ENCODE measurements at places on chromosomes 11 and 22.

DNA sequence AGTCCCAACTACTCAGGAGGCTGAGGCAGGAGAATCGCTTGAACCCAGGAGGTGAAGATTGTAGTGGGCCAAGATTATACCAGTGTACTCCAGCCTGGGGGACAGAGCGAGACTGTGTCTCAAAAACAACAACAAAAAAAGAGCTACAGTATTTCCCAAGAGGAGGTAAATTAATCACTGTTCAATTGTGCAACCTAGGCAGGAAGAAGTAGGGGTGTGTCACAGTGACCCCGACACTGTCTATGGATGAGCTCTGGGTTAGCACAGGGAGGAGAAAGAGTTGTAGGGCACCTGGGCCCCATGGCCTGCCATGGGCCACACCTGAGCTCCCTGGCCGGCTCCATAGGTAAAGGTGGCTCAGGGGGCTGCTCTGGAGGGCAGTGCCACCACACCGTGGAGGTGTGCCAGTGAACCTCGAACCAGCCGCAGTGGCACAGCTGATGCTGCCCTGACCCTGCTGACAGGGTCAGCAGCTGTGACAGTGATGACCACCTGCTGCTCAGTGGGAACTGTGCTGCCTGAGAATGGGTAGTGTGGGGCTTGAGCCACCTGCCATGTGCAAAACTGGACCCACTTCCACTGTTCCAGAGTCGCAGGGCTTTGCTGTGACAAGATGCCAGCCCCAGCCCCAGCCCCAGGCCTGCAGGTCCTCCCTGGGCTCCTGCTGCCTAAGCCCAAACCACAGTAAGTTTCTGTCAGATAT is 84.0 kb upstream of the PITPNB start:
- DNase-seq, result peak; percentile 37

DNA sequence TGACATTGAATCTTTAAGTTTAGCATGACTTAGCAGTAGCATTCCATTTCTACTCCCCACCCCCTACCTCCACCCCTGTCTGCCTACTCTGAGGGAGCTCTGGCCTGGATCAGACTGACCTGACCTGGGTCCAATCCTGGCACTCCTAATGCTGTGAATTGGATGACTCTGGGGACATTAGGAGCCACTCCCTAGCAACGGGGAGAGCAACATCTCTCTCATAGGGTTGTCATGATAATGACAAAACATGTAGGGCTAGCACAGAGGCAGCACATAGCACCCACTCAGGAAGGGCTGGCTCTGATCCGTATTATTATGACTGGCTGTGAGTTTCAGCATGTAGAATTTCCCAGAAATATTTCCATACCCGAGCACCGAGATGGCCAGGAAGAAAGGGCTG is 40.5 kb downstream of the CABIN1 start:
- DNase-seq, result peak; percentile 46

DNA sequence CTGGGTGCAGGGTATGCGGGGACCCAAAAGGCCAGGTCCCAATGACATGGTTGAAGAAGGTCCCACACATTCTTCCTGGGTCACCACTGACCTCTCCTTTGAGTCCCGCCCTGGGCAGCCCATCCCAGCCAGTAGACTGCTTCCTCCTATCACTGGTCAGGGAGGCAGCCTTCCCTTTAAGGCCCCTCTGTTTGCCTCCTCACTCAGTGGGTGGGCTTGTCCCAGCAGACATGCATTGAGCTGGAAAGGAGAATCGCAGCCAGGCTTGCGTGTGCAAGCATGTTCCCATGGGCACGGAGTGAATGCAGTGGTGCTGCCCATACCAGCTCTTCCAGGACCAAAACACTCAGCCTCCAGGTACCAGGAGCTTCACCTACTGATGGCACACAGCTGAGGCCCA is 162.4 kb upstream of the SYT13 start:
- no peak for DNase-seq

DNA sequence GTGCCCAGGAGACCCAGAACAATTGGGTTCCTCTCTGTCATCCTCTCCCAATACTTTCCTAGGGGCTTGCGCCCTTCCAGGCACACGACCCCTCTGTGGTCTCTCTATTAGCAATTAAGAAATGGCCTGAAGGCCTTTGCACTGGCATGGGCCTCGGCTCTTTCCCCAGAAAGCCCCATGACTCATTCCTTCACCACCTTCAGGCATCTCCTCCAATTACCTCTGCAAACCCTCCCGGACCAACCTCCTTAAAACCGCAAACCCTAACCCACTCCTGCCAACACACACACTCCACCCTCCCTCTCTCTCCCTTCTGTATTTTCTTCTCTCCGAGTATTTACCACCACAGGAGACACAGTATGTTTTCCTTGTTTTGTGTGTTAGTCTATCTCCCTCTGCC is 36.7 kb downstream of the LARGE1 start:
- no peak for DNase-seq

GRCh38 chr11:108931168-108931567 is 266.3 kb downstream of the DDX10 start:
- no peak for DNase-seq

GRCh38 chr22:19766511-19767426 is 6.2 kb downstream of the TBX1 start:
- DNase-seq, result no peak

DNA sequence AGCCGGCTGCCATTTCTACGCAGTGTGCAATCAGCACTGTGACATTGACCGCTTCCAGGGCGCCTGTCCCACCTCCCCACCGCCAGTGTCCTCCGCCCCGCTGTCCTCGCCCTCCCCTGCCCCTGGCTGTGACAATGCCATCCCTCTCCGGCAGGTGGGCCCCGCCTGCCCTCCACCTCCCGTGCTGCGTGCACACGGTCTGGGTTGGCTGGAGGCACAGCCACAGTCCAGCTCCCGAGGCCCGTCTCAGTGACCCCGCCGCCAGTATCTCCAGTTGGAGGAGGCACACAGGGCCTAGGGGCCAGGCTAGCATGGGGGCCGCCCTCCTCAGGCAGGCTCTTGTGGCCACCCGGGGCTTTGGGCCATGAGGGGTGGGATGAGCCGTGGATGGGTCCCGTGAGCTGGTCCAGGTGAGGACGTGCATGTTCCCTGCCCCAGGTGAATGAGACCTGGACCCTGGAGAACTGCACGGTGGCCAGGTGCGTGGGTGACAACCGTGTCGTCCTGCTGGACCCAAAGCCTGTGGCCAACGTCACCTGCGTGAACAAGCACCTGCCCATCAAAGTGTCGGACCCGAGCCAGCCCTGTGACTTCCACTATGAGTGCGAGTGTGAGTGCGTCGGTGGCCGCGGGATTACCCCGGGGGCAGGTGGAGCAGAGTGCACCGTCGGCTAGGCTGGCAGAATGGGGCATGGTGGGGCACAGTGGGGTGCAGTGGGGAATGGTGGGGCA is 29.7 kb downstream of the MUC5B start:
- DNase-seq, result no peak

GRCh38 chr22:29257751-29258181 is 10.0 kb downstream of the RHBDD3 start:
- DNase-seq, result no peak

GRCh38 chr11:35803115-35803514 is 140.5 kb downstream of the TRIM44 start:
- DNase-seq, result no peak

DNA sequence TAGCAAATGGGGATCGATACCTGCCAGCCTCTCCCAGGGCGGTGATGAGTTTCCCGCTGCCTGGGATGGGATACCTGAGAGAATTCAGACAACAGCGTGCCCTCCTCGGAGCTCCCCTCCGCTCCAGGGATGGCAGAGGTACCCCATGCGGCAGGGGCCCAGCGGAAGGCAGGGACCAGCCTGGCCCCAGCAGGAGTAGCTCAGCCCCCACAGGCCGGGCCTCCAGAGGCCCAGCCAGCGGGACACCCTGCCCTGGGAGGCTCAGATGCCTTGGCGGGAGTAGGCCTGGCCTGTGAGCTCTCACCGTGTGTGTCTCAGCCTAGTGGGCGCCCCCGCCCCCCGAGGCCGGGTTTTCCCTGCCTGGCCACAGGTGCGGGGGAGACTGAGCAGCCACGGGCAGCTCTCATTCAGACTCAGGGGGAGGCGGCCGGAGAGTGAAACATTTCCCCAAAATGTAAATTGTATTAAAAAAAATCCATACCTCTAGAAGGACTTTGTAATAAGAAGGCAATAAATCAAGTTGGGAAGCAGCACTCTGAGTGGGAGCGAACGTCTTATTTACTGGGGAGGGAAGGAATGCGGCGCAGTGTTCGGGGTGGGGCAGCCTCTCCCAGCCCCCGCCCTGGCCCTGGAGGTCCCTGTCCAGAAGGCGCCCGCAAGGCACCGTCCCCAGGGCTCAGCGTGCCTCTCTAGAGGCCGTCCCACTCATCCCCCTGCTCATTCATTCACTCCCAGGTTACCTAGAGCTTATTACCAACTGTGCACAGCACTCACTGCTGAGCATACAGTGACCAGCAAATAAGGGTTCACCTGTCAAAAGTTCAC is 888.0 kb downstream of the BRD1 start:
- no peak for DNase-seq

- peak; percentile 70 for DNase-seq
Measured at GRCh38 chr11:113994077-113994954, 19.4 kb downstream of the HTR3A start.

DNA sequence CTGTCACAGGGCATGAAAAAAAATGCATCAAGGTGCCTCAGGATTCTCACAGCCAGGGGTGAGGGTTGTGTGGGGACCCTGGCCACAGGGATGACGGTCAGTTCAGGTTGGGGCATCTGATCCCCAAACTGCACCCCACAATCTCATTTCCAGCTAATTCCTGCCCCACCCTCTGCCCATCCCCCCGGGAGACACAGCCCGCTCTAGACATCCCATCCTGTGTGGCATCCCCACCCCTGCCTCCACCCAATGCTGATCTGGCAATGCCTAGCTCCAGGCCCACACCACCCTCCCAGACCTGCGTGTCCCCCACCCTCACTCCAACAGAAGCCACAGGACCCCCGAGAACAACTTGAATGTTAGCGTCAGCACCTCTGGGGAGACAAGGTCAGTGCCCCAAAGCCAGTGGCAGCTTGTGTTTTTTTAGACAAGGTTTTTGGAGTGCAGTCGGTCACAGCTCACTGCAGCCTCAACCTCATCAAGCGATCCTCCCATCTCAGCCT is 25.3 kb downstream of the TSPAN4 start:
- DNase-seq, result no peak

- no peak for DNase-seq
Measured at GRCh38 chr11:8055091-8055835, 25.7 kb upstream of the TUB start.

- DNase-seq, result peak; percentile 32
Measured at GRCh38 chr22:30386608-30386959, 627 bp downstream of the RNF215 start.

- no peak for DNase-seq
Measured at GRCh38 chr11:106137061-106137460, 59.6 kb downstream of the AASDHPPT start.

- DNase-seq, result no peak
Measured at GRCh38 chr11:36002196-36002595, 58.3 kb downstream of the LDLRAD3 start.

- DNase-seq, result no peak
Measured at GRCh38 chr11:82909015-82909640, 7.6 kb downstream of the DDIAS start.

DNA sequence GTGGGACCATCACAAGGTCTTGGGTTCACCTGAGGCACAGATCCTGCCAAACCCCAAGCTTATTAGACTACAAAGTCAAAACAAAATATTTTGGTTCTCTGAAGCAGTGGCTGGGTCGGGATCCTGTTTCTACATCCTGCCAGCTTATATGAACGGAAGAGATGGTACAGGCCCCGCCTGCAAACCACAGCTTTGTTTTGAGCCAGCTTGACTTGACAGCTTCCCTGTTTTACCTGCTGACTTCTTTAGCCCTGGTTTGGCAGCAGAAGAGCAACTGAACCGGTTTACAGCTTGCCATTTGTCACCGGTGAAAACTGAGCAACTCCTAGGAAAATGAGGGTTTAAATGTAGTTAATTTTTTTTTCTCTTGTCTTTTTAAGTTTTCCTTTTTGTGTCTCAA is 11.4 kb downstream of the PACS1 start:
- peak; percentile 27 for DNase-seq

DNA sequence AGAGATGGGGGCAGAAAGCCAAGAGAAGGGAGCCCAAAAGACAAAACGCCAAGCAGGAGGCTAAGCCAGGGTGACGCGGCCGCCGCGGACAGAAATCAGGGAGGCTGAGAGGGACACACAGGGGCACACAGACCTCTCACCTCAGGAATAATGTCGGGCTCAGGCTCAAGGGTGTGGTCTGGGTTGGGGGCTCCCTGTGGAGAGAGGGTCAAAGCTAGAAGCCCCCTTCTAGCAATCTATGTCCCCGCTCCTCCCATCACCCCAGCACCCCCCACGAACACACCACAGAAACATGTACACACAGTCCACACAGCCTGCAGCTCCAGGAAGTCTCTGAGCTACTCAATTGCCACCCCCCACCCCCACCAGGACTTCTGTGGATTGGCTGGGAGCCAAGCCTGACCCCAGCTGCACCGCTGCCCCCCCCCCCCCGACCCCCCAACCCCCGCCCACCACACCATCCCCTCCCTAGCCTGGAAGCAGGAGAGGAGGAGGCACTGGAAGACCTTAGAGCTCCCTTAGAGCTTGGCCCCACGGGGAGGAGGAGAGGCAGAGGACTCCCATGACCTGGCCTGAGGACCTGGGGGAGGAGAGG is 6.9 kb downstream of the BCL9L start:
- DNase-seq, result no peak

GRCh38 chr11:14253840-14254239 is 105.1 kb downstream of the RRAS2 start:
- no peak for DNase-seq

DNA sequence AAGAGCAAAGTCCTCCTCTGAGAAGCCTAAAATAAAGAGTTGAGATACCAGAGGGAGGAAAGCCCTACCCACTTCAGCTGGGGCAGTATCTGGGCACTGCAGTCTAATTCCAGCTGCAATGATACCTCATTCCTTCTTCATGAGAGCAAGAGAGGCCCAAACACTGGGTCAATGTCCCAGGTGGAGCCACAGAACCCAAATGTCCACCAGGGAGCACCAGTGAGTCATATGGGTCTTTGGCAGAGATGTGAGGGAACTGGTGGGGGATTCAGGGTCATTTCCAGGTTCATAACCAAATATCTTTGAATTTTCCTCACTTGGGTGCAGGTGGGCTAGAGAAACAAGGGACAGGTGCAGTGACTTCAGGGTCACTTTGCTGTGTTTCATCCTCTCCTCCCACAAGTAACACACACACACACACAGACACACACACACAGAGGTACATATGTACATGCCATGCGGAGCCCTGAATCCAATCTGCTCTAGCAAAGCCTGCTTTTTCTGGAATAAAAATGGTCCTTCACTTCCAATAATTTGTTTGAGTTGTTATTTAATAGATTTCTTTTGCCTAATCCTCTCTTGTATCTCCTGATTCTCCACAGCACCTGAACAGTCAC is 585.4 kb downstream of the SOX6 start:
- peak; percentile 37 for DNase-seq

- DNase-seq, result peak; percentile 71
Measured at GRCh38 chr11:82775736-82776346, 42.2 kb upstream of the FAM181B start.

GRCh38 chr11:17591293-17591692 is 44.2 kb downstream of the OTOG start:
- DNase-seq, result no peak

GRCh38 chr11:34438529-34439507 is at the start of gene CAT:
Gene CAT, plus strand, starts transcription at chr11:34438934. Its CDS starts 80 bp downstream, at chr11:34439014.
- DNase-seq, result peak; percentile 99

Data from GM03348 (cell line).